ENCODE measurements at places on chromosomes 16 and 17. TPM values are rescaled to one million over a fixed set of nuclear protein-coding genes. Genes with fewer than 3 reads are reported as not detected.
A peak's percentile ranks its signal among the peaks of the same experiment; 100 is the strongest.

The ZNF276 gene
- 28.1 TPM for total RNA-seq

The RNF43 gene
- 84.2 TPM for total RNA-seq

The COL1A1 gene
- total RNA-seq, result 23.4 TPM

The SLC2A4 gene
- total RNA-seq, result 0.35 TPM

DNA sequence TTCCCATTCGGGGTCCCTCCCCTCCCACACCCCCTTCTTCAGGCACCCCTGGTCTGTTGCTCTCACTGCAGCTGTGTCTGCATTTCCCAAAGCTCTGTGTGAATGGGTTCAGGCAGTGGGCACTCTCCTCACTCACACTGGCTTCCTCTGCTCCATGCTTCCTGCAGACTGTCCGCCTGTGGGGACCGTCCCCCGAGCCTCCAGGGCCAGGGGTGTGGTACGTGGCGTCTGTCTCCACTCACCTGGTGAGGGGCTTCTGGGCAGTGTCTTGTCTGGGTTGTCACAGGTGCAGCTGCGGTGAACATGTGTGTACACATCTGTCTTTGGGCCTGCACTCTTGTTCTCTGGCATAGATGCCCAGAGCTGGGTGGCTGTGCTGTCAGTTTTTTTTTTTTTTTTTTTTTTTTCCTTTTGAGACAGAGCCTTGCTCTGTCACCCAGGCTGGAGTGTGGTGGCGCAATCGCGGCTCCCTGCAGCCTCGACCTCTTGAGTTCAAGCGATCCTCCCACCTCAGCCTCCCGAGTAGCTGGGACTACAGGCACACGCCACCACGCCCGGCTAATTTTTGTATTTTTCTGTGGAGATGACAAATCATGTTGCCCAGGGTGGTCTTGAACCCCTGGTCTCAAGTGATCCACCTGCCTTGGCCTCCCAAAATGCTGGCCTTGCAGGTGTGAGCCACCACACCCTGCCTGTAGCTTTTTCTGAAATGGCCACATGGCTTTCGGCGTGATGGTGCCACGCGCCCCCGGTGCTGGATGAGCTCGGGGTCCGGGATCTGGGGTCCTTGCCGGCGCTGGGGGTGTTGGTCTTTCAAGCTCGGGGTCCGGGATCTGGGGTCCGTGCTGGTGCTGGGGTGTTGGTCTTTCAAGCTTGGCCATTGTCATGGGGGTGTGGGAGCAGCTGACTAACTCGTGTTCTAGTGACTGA lies 56.5 kb upstream of the ZNF750 start:
- peaks cover 1% of the 10 kb centered on the region for H3K36me3 ChIP-seq
- H3K4me1 ChIP-seq, result no peaks in the 10 kb centered on the region
- no peaks in the 10 kb centered on the region for H3K27me3 ChIP-seq
- no peak for DNase-seq
- H3K27ac ChIP-seq, result no peak overlapping the region
- no peak overlapping the region for H3K4me3 ChIP-seq

DNA sequence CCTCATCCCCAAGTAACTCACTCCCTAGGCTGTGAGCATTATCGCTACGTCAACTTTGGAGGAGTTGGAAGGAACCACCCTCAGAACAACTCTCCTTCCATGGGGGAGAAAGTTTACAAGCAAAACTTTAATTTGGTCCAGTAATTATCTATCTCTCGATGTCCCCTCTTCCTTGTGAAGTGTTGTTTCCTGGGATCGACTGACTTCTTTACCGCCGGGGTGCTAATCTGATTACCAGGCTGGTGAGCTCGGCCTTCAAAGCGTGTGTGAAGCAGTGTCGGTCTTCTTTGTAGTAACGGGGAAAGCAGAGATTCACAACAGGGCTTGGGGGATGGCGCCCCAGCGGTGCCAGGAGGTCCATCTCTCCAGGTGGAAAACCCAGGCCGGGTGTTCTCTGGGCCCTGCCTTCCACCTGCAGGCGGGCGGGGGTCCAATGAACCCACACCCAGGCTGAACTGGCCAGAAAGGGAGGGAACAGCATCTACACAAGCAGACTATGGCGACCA lies 14.5 kb upstream of the FOXF1 start:
- H3K27ac ChIP-seq, result no peak overlapping the region
- H3K4me3 ChIP-seq, result no peak overlapping the region
- H3K27me3 ChIP-seq, result peaks cover 9% of the 10 kb centered on the region
- no peak for DNase-seq

DNA sequence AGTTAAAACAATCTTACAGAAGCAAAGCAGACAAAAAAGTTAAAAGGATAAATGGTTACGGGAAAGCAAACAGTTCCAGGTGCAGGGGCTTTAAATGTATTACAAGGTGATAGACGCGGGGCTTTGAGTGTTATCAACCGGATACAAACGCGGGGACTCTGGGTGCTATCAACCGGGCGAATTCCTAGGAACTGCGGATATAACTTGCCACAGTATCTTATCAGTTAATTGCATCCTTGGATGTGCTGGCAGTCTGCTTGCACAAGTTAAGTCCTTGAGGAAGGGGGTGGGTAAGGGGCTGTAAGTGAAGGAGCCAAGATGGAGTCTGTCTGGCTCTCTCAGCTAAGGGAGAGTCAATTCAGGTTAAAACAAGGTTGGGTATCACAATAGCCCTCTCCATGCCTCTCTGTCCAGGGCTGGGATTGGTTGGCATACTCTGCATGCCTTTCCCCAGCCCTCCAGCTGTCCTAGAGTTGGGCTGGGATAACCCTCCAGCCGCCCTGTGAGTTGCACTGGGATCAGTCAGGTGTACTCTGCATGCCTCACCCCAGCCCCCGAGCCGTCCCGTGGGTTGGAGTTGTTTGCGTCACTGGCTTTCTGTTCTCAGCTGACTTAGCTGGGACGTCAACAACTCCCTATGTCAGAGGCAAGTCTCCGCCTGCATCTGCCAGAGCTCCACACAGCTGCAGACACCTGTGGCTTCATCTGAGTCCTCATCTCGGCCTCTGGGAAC lies 40.9 kb downstream of the TMEM235 start:
- no peaks in the 10 kb centered on the region for H3K27me3 ChIP-seq
- H3K4me3 ChIP-seq, result no peak overlapping the region
- H3K36me3 ChIP-seq, result no peaks in the 10 kb centered on the region
- peak; percentile 91 for DNase-seq
- peaks cover 53% of the 10 kb centered on the region for H3K4me1 ChIP-seq

GRCh38 chr16:4617880-4618279 lies 3.2 kb upstream of the UBALD1 start:
- peak overlapping the region; percentile 100 for H3K27ac ChIP-seq
- no peaks in the 10 kb centered on the region for H3K27me3 ChIP-seq
- no peak for DNase-seq
- H3K4me3 ChIP-seq, result no peak overlapping the region
- no peaks in the 10 kb centered on the region for H3K36me3 ChIP-seq

- no peak for DNase-seq
- H3K36me3 ChIP-seq, result no peaks in the 10 kb centered on the region
- peaks cover 31% of the 10 kb centered on the region for H3K4me1 ChIP-seq
- H3K4me3 ChIP-seq, result peak overlapping the region; percentile 13
- peak overlapping the region; percentile 91 for H3K27ac ChIP-seq
Measured at GRCh38 chr16:85610059-85610445, 3.1 kb upstream of the GSE1 start.

DNA sequence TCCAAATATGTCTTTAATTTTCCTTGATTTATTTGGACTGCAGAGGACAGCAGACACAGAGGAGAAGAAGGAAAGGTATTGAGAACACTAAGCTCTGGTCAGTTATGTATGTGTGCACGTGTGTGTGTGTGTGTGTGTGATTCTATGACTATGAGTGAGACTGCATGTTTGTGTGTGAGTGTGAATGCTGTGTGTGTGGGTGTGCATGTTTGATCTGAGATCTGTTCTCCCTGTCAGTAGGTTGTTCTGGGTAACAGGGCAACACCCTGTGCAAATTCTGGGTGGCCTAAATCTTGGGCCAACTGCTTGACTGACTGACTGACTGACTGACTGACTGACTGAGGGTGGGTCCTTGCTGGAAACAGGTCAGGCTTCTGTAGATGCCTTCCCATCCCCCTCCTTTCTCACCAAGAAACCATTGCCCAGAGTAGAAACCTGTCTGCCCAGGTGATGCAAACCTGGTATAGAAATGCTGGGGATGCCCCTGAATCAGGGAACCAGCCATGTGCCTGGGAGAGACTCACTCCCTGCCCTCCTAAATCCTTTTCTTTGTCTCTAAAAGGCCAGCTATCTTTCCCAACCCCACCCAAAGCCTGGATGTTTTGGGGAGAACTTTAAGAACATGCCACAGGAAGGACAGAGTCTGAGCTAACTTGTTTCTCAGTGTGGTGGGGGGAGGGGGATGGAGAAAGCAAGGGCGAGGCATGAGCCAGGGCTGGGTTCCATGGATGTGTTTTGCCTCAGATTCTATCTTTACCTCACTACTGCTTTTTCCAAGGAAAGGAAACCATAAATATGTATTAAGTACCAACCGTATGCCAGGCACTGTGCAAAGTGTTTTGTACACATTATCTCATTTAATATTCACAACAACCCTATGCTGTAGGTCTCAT lies 4.5 kb upstream of the NR1D1 start:
- peaks cover 50% of the 10 kb centered on the region for H3K4me1 ChIP-seq
- H3K4me3 ChIP-seq, result no peak overlapping the region
- no peak overlapping the region for H3K27ac ChIP-seq
- DNase-seq, result no peak

- DNase-seq, result no peak
- no peaks in the 10 kb centered on the region for H3K4me1 ChIP-seq
- H3K27ac ChIP-seq, result no peak overlapping the region
- no peak overlapping the region for H3K4me3 ChIP-seq
Measured at GRCh38 chr16:12589676-12590075, 214.0 kb downstream of the CPPED1 start.

Measured in Caco-2 (cell line).